Brain microvascular endothelial cell (primary cell): ENCODE measurements at places on chromosomes 16 and 17.

- no peak for DNase-seq
Observed at GRCh38 chr16:77917971-77918370, 104.4 kb upstream of the CLEC3A start.

GRCh38 chr16:79159261-79160049 lies 441.1 kb downstream of the MAF start:
- DNase-seq: no peak

DNA sequence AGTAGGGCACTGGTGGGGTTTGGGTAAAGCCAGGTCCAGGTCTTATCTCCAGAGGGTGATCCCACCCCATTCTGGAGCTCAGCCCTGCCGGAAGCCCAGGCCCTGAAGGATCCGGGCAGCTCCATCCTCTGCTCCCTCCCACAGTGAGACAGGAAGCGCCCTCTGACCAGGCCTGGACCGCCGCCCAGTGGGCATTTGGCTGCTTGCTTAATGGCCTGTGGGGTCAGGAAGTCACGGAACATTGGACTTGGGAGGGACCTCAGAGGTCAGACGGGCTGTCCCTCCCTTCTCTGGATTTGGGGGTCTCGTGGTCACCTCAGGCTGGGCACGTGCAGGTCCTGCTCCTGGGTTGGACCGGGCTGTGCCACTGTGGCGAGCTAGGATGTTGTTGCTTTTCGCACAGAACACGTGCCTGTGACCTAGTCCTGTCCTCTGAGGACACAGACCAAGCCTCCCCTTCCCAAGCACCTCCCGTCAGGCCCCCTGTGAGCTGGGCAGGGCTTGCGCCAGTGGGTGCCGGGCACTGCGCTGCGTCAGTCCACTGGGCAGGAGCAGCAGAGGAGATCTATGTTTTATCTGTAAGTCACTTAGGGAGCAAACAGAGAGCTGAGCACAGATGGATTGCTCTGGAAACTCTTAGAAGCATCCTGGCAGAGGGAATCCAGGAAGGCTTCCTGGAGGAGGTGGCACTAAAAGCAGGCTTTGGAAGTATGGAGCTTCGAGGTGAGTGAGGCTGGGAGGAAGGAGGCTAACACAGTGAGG lies 49.4 kb upstream of the GSE1 start:
- DNase-seq: no peak

- DNase-seq: no peak
Observed at GRCh38 chr17:41869426-41869825, 4.2 kb upstream of the KLHL11 start.

DNA sequence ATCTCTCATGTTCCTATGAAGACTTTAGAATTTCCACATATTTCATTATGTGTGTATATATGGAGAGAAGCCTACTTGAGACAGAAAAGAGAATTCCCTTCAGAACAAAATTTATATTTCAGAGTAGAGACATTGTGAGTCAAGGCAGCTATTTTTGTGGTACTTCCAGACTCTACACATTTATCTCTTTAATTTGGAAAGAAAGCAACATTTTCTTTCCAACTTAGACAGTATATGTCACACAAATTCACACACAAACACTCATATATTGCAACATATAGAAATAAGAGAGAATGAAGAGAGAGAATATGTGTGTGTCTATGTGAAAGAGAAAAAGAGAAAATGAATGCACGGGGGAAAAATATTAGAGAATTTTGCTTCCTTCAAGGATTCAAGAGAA lies 158.8 kb downstream of the CDH8 start:
- DNase-seq: no peak

DNA sequence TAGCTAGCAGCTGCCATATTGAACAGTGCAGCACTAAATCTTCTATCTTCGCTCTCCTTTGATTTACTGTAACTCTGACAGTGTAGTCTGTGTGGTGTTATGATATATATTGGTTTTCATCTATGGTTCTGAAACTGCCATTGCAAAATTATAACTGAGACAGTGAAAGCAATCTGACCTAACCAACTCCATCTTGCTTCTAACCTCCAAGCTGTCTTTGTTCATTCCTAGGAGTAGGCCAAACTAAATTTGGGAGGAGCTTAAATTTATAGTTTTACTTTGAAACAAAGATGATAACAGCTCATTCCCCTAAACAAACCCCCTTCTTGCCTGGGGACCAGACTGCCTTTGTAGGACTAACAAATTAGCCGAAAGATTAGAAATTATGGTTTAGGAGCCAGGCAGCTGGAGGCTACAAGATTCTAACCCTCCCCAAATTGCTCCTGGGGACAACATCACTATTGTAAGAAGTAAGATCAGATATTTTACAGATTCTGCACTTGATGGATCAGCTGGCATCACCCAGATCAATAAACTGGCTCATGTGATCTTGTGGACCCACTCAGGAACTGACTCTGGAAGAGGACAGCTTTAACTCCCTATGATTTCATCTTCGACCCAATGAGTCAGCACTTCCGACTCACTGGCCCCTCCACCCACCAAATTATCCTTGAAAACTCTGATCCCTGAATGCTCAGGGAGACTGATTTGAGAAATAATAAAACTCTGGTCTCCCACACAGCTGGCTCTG lies 47.0 kb upstream of the FBXO47 start:
- peak; percentile 43 for DNase-seq

DNA sequence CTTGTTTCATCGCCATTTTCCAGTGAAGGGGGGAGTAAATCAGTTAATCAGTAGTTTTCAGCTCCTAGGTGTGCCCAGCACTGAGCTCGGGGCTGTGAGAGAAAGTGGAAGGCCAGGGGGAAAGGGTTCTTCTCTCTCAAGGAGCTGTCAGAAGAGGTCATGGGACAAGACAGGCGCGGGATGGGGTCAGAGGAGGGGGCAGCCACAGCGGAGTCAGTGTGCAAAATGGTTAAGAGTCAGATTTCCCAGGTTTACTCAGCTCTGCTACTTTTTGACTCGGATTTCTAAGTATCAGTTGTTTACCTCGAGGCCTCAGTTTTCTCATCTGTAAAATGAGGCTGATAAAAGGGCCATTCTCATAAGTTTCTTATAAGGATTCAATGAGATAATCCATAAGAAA lies 4.3 kb upstream of the XYLT1 start:
- no peak for DNase-seq

DNA sequence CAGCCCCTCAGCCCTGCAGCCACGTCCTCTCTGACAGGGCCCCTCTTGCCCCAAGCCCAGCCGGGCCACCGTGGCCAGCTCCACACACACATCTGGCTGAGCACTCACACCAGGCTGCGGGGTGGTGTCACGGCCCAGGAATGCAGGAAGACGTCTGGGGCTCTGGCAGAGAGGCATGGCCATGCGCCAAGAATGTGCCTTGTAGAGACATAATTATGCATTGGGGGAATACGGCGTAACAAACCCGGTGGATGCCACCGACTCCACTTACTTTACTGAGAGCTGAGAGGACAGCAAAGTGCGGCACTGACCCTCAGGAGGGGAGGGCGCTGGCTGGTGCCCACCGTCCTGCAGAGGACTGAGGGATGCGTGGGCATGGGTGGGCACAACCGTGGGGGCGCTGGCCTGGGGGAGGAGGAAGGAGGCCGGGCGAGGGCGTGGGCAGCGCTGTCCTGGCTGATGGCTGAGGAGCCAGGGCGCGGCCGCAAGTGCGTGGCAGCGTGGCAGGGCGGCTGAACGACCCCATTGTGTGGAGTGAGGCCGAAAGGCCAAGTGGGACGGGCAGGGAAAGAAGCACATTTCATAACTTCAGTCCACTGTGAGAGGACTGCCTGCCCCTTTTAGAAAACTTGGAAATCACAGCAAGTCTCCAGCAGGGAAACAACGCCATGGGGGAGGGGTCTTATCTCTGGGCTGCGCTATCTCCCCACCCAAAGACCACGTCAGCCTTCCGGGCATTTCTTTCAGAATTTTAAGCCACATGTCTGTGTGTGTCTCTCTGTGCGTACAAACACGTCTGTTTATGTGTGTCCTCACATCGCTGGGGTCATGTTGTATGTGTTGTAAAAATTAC lies 30.6 kb downstream of the METRNL start:
- peak; percentile 93 for DNase-seq

DNA sequence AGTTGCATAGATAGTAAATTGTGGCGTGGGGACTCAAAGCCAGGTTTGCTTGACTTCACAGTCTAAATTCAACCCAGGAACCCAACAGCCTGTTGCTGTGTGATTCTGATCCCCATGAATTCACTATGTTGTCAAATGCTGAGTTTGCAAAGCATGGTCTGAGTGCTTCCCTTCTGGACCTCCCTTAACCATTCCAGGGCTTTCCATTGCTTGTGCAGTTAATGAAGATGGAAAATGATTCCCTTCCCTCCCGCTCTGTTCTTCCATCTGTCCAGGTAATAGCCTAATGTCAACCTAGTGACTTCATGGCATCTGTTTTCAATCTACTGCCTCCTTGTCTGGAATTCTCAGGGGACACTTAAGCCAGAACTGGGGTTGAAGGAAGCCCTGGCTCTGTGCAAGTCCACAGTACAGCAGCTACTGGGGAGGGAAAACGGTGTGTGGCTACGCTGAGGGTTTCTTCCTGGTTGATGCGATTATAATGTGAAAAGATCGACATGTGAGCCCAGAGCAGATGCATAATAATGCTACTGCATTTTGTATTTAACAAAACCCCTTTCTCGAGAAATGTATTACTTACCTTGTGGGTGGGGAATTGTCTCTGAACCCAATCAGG lies 206.7 kb downstream of the CDH13 start:
- no peak for DNase-seq
